Left kidney (tissue), 8 donors: ENCODE measurements at places on chromosomes 2 and 18.

GRCh38 chr2:141611176-141611571 lies 519.6 kb downstream of the LRP1B start:
- DNase-seq, result no peak

- DNase-seq, result no peak
These were observed 7.7 kb downstream of the IGFBP5 start for GRCh38 chr2:216687646-216688045.

GRCh38 chr2:48457227-48457626 lies 72.7 kb upstream of the STON1 start:
- no peak for DNase-seq

GRCh38 chr2:36570416-36570815 lies 27.6 kb downstream of the FEZ2 start:
- DNase-seq, result no peak

- no peak for DNase-seq
These were observed 33.0 kb downstream of the CMPK2 start for GRCh38 chr2:6832596-6833299.

DNA sequence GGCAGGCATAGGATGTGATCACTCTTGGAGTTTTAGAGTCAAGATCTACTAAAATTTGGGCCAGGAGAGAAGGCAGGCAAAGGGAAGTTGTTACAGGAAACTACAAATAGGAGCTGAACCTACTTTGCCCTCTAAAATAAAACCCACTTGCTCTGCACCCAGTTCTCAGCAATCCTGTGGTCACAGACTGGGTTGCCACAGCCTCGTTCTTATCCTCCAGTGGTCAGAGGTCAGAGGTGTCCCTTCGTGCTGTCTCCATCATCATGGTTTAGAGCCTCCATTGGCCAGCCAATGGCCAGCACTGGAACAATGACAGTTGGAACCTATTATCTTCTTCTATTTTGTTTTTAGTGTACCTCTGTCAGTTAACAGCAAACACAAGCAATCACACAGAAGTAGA lies 90.7 kb upstream of the TNP1 start:
- no peak for DNase-seq

DNA sequence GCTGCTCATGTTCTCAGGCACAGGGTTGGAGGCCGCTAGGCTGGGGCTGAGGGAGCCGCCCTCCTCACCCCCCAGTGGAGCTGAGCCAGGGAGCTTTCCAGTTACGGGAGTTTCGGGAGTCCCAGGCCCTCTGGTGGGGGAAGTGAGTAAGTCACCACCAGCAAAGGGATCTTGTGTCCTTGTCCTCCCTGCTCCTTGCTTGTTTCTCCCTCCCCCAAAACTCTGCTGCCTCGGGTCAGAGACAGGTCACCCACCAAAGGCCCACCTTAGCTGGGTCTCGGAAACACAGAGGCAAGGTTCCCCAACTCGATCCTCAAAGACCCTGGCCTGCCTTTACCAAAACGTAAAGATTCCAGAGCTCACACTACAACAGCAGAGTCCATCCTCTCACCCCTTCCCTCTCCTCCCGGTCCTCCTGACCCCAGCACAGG lies 60.5 kb upstream of the POMC start:
- peak; percentile 78 for DNase-seq

GRCh38 chr2:101496279-101496678 lies 21.4 kb upstream of the RFX8 start:
- DNase-seq, result no peak

GRCh38 chr2:73078457-73079411 lies 7.2 kb upstream of the SFXN5 start:
- DNase-seq, result no peak

- DNase-seq, result no peak
These were observed 189.5 kb downstream of the CMPK2 start for GRCh38 chr2:6676241-6676640.

DNA sequence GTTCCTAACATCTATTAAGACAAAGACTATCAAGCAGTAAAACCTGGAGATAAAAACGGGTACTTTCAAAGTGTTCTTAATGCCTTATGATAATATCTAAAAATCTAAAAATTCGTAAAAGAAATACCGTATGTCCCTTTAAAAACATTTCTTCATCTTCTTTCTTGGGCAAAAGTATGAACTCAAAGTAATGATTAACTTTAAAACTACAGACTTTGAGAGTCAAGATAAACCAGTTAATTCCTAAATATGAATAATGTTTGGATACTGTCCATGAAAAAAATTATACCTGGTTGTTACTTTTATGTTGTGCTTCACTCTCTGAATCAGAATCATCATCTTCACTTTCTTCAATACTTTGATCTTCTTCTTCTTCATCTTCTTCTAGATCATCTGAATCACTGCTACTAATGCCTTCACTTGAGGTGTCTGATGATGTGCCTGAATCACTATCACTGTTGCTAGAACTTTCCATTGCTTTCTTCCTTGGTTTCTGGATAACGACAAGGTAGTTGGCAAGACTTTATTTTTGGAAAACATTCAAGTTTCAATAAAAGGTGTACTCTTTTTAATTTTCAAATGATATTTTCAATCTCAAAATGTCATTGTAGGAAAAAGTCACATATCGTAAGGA lies 152.3 kb upstream of the WDSUB1 start:
- no peak for DNase-seq

DNA sequence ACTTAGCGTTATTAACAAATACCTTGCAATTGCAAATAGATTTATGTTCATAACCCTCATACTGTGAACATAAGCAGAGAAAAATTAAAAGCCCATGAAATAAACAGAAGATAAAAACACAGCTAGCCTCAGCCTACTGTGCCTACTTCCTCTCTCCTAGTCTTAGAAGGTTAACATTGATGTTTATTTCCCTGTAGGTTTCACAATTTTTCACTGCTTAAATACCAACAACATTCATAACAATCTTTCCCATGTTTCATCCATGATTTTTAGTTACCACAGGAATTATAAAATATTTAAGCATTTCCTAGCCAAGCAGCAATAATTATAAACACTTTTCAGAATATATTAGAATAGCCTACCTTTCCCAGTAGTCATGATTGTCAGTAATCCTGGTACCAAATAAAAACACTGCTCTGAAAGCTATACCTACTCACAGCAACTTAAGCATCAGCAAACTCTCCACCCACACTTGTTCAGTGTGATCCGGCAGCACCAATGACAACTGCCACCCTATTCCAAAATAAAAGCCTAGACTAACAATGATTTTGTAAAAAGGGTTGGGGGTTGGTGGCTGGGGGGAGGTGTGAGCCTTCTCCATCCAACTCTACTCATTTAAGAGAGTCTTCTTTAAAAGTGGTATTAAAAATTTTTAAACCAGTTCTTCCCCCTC lies 40.6 kb upstream of the RNU4ATAC start:
- no peak for DNase-seq

- DNase-seq, result no peak
These were observed 38.1 kb downstream of the AGFG1 start for GRCh38 chr2:227509824-227510619.

DNA sequence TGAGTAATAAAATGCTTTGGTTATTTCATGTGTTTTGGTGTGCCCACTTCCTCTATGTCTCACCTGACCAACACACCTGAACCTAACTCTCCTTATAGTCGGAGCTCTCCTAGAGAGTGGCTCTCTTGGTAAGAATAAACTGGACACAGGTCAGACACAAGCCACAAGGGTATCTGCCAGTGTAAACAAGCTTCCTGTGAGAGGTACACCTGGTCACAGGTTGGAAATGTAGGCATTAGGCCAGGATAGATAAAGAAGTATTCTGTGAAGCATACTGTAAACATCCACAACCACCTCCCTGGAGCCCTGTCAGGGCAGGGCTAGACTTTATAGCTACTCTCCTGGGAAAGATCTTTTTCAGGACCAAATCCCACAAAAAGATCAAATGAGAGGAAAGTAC lies 69.4 kb downstream of the ZDBF2 start:
- DNase-seq, result no peak

DNA sequence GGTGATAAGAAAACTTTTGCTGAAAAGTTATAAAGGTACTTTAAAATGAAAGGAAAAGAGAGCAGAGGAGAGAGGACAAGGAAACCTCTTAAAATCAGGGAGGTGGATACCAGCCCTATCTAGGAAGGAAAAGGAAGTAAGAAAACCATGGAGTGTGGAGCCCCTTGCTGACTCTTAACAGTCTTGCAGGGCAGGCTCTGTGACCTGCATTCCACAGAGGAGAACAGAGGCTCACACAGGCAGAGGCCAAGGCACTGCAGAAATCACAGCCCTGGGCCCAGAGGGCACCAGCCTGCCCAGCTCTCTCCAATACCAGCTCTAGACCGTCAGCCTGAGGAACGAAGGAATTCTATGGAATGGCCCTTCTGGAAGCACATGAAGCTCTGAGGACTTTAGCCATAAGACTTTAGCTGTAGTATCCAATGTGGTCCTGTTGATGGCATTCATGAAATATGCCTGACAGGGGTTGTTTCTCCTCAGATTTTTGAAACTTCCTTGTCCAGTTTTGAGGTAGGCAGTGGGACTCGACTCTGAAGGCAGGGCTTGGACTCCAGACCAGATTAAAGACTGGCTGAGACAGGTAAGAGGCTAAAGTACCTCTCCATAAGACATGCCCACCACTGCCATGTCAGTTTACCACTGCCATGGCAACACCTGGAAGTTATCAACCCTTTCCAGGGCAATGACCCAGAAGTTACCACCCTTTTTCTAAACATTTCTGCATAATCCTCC lies 216.3 kb downstream of the ANAPC1 start:
- no peak for DNase-seq

DNA sequence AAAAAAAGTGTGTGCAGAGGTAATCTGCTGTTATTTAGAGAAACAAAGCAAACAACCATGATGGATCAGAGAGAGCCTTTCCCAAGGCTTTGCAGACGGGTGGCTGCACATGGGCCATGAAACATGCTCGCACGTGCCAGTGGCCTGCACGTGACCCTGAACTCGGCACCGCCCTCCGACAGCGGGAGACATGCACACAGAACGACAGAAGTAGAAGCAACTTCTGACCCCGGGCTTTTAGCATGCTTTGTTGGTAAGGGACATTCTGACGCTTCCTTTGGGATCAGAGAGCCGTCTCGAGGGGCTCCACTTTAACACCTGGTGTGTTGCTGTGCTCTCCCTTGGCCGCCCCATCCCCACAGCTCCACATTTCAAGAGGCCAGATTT lies 112.5 kb downstream of the KCNF1 start:
- DNase-seq, result peak; percentile 27

DNA sequence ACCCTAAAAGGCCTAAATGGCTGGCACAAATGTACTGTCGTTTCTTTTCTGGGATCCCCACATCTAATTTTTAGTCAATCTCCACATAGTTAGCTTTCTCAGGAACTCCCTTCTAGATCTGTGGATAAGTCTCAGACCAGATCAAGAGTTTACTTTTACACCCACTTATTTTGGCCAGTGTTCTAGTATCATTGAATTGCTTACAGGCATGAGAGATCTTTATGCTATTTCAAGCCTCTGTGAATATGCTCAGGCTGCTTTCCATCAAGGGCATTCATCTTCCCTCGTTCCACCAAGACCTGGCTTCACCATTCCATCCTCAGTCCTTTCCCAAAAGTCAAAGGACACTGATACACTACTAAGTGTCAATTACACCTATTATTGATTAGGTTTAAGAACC lies 27.8 kb upstream of the SCN1A start:
- DNase-seq, result no peak

- no peak for DNase-seq
These were observed 18.8 kb downstream of the AGAP1 start for GRCh38 chr2:235512699-235513053.

- DNase-seq, result peak; percentile 51
These were observed 24.1 kb downstream of the MRPL35 start for GRCh38 chr2:86223140-86223926.

GRCh38 chr2:37800176-37800858 lies 124.8 kb upstream of the RMDN2 start:
- no peak for DNase-seq

DNA sequence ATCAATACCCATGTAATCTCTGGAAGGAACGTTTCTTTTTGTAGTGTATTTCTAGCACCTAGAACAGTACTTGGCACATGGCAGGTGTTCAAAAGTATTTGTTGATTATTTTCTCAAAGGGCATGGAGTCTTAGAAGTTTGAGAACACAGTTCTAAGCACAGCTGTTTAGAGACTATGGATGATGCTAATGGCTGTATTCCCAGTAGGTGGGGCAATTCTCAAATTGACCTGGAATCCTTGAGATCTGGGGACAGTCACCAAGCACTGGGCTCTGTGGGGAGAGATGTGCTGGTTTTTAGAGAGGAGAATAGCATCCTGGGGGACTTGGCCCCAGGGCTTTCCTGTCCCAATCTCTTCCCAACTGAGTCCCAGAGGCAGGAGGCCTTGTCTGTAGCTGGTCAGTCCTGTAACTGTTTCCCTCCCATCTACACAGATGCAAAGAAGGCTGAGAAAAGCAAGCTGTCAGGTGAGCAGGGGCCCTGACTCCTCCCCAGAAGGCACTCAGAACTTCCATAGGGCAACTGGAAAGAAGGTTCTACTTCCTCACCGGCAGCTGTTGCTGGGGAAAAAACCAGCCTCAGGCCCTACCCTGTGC lies 17.5 kb upstream of the IL36G start:
- no peak for DNase-seq

- DNase-seq, result no peak
These were observed 169.2 kb upstream of the NCKAP5 start for GRCh38 chr2:133737242-133737993.

- no peak for DNase-seq
These were observed 929.9 kb upstream of the FANCL start for GRCh38 chr2:59171019-59171418.

DNA sequence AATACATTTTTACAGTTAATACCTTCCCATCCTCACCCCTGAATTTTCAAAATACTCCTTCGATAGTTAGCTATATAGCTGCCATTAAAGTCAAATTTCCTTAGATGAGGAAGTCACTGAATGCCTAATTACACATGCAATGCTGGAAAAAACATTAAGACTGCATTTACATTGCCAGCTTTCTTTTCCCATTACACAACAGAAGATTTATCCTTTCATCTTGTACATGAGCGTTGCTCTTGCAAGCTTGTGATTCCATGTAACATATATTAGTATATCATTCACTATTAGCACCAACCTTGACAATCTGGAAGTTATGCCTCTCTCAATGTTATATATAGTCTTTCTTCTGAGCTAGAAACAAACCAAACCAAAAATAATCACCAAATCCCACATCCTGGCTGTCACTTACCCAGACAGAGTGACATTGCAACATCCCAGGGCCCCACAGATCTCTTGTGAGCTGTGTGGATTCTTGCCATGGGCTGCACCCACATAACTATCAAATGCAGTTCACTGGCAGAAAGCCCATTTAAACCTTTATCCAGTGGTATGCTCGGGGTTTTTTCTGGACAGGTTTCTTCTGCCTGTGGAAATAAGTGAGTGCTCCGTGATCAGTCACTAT lies 79.2 kb upstream of the PAPOLG start:
- no peak for DNase-seq

GRCh38 chr2:159677654-159678053 lies 34.7 kb upstream of the MARCHF7 start:
- DNase-seq, result peak; percentile 6

DNA sequence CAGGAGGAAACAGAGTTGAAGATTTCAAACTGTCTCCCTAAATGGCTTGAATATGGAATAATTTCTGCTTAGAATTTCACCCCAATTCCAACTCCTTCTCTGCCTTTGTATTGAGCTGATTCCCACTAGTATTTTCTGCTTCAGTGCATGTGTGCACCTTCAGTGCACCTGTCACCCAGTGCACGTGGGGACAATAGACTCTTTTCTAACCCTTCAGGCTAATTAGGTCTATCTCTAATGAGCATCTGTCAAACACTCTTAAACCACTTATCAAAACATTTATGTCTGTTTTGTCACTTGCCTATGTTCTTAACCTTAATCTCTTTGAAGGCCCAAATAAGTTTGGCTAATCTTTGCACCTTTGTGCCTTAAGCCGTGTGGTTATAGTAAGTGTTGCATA lies 232.0 kb upstream of the NETO1 start:
- DNase-seq, result no peak
